ENCODE measurements at places on chromosomes 12 and 14.

DNA sequence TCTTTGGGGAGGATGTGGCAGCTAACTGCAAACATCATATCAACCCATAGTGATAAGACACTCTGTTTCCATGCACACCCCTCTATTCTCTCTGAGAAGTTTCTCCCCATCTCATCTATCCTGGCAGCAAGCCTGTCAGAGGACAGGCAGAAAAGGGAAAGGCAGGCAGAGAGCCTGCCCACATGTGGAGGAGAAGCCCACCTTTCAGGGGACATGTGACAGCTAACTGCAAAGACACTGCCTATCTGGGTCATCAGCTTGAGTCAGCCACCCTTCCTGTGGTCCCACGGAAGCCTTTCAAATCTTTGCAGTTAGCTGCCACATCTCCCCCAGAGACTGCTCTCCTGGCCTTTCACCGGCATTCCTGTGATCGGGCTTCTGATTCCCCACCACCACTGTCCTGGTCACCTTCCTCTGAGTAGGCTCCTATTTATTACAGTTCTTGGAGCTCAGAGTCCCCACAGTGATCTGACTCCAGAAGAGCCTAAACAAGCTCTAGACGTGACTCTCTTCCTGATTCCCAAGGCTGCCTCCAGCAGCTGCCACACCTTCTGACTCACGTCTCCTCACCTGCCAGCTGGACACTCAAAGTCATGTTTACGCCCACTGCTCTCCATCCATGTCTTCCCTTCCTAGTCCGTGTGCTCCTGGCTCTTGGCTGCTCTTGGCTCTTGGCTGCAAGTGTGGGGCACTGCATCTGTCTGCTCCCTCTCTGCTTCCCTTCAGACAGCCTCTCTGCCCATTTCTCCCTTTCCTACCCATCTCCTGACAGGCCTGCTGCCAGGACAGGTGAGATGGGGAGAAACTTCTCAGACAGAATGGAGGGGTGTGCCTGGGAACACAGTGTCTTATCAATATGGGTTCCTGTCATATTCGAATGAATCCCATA, 7.5 kb upstream of the KRT1 start:
- DNase-seq = no peak

- DNase-seq = no peak
Measured at GRCh38 chr12:95723693-95724384, 66.7 kb downstream of the NTN4 start.

DNA sequence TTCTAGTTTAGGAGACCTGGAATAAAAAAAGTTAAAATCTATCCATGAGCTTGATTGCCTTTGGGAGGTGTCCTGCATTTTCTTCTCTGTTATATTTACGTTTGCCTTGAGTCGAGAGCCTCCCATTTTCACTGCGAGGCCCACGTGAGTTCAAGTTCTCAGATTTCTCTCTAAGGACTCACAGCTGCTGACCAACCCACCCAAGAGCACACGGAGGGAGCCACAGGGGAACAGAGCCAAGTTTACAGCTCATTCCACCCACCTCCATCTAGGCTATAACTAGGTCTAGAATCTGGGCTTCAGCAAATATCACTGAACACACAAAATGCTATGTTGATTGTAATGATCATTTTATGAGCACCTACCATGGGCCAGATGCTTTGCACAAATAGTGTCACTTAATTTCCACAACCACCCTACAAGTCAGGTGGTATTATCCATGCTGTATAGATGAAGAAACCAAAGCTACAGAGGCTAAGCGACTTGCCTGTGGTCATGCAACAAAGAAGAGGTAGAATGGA, 16.7 kb downstream of the ALDH1L2 start:
- DNase-seq = no peak

DNA sequence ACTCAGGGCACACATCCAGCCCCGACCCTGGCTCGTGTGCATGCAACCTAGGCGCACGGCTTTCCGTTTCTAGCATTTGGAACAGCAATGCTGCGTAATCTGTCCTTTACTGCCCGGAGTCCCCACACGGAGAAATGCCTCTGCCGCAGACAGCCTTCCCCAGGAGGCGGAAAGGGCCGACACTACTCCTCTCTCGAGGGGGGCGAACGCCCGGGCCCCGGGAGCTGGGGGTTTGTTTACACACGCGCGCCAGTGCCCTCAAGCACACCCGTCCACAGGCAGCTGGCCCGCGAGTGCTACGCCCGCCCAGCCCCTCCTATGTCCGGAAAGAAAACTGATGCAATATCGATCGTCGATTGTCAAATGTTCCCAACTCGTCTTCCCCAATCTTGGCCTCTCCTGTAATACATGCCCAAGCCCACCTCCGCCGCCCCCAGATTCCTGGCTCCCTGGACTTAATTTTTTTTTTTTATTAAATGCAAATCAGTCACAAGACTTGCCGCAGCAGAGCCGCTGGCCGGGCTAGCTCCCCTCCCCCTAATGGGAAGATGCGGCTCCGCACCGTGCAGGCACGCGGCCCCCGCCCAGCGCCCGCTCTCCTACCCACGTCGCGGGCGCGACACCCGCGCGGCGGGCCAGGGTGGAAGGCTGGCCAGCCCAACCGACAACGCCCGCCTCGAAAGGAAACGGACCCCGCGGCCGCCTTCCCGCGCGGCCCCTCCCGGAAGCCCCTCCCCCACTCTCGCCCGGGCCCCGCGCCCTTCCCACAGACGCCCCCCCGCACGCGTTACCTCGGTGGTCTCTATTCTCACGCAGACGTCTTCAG, 642 bp downstream of the SLC38A2 start:
- peak; percentile 53 for DNase-seq

DNA sequence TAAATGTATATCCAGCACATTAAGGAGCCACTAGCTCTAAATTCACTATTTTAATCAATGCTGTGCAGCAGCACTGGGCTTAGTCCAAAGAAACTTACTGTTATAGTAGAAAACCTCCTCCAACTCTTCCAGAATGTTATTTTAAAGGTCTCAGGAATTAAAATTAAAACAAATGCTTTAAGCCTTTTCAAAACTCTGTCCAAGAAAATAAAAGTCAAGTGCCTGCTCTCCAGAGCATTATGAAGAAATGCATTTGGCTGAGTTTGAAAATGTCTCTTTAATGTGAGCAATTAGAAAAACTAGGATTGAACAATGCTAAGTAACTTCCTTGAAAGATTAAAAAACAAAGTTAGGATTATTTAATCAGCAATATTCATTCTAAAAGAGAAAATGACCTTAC, 322.4 kb upstream of the DCN start:
- no peak for DNase-seq

DNA sequence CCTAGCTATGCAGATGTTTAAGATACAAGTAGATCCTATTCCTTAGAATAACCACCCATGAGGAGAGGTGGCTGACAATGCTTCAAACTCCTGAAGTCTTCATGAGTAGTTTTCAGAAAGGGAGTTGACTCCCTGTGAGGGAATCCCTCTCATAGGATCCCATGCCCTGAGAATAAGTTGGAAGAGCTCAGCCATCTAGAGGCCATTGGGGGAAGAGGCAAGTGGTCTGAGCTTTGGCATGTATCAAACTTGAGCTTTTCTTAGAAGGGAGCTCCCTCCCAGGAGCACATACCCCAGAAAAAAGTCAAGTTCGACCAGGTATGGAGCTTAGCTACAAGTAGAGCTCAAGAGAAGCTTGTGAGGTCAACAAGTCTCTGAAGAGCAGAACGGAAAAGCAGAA, 165.7 kb upstream of the RBM19 start:
- DNase-seq = no peak

- DNase-seq = no peak
Measured at GRCh38 chr12:54053751-54054741, at the start of gene HOXC4. Gene HOXC4, plus strand, starts transcription at chr12:54053835. Its CDS starts 88 bp downstream, at chr12:54053923.

- DNase-seq = no peak
Measured at GRCh38 chr12:12922191-12922616, 29.8 kb downstream of the GPRC5D start.

DNA sequence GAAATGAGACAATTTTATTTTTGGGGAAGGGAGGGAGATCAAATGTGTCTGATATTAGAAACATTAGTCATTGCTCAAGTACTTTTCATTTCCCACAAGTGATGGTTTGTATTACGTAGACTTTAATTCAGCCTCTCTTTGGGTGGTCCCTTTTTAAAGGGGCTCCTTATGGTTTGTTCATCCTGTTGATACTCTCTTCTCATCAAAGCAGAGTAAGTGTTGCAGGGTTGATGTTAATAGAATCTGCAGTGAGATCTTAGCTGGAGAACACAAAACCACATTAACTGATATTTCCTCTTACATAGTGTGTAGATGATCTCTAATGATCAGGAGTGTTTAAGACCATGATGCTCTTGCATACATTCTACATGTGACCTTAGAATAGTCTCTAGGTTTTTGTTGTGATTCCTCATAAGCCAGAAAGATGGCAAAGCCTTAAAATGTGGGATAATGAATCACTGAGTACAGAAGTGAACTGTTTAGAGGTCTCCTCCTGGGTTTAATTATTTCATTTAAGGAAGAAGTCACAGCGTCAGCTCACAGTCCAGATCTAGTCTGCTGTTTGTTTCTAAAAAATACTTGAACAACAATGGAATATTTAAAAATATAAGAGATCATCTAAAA, 87.4 kb upstream of the PTPRR start:
- DNase-seq = no peak

GRCh38 chr12:114371250-114371649, 34.7 kb downstream of the TBX5 start:
- no peak for DNase-seq
